ENCODE measurements at places on chromosomes 4 and X.

- peak; percentile 70 for DNase-seq
These were observed at the start of gene JADE3 for GRCh38 chrX:46912098-46912602. Gene JADE3, plus strand, starts transcription at chrX:46912421. Its CDS starts 72,474 bp downstream, at chrX:46984895.

DNA sequence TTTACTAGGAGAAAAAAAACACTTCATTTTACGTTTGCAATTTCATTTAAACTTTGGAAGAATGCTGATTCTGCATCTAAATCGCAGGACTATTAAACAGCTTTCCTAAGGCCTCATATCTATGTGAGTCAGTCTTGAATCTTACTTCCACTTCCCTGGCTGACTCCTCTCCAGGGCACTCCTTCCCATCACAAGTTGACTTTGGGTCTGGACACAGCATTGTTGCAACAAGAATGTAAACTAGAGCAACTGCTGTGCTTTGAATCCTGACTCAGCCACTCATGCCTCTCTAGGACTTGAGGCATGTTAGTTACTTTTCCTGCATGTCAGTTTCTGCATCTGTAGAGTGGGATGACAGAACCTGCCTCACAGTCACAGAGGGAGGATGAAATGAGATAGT is 413.8 kb downstream of the FAT4 start:
- peak; percentile 83 for DNase-seq

GRCh38 chr4:24809376-24809775 is 14.0 kb downstream of the SOD3 start:
- DNase-seq, result no peak

GRCh38 chrX:139639253-139639652 is 68.7 kb downstream of the MCF2 start:
- DNase-seq, result no peak

DNA sequence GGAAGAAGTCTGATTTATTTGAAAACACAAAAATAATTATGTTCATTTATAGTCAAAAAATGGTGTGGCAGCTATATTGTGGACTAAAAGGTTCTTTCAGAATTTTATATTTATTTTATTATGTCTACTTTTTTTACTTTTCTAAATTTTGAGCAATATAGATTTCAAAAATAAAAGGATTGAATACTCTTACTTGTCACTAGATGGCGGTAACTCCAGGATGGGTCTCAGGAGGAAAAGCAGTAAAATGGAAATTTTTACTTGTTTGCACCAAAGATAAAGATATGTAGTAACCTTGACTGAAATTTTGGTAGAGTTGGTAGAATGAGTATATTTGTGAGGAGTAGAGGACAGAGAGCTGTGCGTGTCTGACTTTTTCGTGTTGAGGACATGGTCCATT is 14.5 kb upstream of the DACH2 start:
- peak; percentile 14 for DNase-seq

DNA sequence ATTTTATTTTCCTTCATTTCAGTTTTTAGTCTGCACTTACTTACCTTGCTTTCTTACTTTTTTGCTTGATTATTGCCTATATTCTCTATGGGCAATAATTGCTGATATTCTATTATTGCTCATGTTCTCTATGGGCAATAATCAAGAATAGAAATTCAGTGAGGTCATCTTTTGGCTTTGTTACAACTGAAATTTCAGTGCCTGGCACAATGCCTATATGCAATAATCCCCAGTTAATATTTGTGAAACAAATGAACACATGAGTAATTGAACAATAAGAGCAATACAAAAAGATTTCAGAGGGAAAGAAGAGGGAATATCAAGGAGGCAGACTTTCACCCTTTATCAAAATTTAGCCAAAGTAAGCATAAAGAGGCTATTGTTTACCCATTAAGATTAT is 48.6 kb upstream of the ARSJ start:
- no peak for DNase-seq

GRCh38 chr4:148112231-148112982 is 329.8 kb downstream of the NR3C2 start:
- peak; percentile 36 for DNase-seq

DNA sequence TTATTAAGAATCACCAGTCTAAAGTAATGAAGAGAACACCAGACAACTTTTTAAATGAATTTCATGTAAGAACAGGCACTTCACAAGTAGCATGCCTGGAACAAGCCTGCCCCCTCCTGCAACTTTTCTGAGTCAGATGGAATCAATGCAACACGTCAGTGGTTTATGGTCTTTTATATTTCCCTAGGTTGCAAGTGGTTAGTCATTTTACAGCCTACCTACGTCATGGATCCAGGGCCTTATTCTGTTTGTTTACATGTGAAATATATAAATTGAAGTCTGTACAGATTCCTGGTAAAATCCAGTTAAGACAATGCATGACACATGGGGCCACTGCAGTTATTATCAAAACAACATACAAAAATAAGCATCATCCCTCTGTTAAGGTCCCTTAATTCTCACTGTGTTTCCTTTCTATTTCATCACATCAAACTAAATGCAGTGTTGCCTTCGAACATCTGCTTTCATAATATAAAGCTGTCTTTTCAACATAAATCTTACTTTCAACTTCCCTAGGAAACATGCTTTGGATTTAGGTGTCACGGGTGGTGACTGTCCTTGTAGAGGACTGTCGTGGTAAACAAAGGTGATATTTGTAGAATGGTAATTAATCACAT is 309.3 kb downstream of the FRMPD4 start:
- DNase-seq, result peak; percentile 67

GRCh38 chr4:187887906-187888305 is 107.7 kb upstream of the ZFP42 start:
- no peak for DNase-seq

GRCh38 chr4:96912716-96913115 is 1072.8 kb downstream of the PDHA2 start:
- no peak for DNase-seq

- no peak for DNase-seq
These were observed 177.3 kb downstream of the GRIA3 start for GRCh38 chrX:123361371-123361770.

GRCh38 chr4:74930162-74930561 is 2.8 kb upstream of the PARM1 start:
- DNase-seq, result no peak

DNA sequence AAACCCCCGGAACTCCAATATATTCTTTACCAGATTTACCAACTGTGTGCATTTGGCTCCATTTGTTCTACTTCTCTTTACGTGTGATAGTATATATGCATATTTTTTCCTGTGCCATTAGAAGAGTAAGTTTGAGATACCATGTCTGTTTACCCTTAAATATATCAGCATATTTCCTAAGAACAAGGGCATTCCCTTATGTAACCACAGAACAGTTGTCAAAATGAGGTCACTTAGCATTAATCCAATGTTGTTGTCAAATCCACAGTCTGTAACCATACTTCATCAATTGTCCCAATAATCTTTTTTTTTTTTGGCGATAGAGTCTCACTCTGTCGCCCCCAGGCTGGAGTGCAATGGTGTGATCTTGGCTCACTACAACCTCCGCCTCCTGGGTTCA is 55.2 kb downstream of the TBC1D14 start:
- no peak for DNase-seq

- no peak for DNase-seq
These were observed 136.0 kb downstream of the ADAMTS3 start for GRCh38 chr4:72432975-72433374.

DNA sequence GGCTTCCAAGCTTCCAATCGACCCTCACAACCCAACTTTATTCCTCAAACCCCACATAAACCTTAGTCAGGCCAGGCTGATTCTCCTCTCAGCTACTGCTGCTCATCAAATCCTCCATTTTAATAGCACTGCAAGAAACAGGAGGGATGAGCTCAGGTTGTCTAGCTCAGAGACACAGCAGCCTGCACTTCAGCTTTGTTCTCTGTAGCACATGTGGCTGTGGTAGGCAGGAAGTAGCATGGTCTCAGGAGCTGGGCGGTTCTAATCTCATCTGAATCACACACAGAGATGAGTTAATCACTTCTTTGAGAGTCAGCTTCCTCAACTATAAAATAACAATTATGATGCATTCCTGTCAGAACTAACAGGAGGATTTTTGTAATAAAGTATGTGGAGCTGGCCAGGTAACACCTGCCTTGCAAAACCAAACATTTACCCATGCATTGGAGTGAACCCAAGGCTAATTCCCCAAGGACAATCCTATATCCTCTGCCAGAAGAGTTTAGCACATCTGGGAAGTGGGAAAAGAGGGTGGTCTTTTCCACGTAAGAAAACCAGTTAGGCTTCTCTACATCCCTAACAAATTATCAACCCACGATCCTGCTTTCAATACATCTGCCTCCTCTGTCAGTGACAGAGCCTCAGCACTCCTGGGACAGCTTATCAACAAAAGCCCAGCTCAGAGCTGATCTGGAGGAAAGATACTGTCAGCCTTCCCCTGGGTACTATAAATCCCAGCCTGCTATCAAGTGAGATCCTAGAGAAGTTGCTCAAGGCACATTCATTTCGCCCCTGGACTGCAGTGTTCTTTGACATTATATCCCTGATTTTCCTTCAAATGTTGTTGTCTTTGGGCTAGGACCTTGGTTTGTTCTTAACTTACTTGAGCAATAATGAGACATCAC is 32.8 kb downstream of the ELOVL6 start:
- DNase-seq, result peak; percentile 69

DNA sequence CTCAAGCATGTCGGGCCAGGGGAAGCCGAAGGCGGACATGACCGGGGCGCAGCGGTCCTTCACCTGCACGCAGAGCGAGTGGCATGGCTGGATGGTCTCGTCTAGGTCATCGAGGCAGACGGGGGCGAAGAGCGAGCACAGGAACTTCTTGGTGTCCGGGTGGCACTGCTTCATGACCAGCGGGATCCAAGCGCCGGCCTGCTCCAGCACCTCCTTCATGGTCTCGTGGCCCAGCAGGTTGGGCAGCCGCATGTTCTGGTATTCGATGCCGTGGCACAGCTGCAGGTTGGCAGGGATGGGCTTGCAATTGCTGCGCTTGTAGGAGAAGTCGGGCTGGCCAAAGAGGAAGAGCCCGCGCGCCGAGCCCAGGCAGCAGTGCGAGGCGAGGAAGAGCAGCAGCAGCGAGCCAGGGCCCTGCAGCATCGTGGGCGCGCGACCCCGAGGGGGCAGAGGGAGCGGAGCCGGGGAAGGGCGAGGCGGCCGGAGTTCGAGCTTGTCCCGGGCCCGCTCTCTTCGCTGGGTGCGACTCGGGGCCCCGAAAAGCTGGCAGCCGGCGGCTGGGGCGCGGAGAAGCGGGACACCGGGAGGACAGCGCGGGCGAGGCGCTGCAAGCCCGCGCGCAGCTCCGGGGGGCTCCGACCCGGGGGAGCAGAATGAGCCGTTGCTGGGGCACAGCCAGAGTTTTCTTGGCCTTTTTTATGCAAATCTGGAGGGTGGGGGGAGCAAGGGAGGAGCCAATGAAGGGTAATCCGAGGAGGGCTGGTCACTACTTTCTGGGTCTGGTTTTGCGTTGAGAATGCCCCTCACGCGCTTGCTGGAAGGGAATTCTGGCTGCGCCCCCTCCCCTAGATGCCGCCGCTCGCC is at the start of gene SFRP2:
Gene SFRP2, minus strand, starts transcription at position 671 of the 864 bp plus-strand sequence. Its CDS starts 248 bp downstream, at position 423.
- DNase-seq, result no peak

DNA sequence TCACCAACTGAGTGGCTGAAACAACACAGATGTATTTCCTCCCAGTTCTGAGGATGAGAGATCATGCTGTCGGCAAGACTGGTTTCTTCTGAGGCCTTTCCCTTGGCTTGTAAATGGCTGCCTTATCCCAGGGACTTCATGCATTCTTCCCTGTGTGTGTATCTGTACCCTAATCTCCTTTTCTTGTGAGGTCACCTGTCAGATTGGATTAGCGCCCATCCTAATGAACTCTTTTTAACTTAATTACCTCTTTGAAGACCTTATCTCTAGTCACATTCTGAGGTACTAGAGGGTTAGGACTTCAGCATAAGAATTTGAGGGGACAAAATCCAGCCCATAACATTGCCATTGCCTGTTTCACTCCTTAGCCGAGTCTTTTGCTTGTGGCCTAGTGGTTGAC is 59.5 kb upstream of the TMEM150C start:
- no peak for DNase-seq

DNA sequence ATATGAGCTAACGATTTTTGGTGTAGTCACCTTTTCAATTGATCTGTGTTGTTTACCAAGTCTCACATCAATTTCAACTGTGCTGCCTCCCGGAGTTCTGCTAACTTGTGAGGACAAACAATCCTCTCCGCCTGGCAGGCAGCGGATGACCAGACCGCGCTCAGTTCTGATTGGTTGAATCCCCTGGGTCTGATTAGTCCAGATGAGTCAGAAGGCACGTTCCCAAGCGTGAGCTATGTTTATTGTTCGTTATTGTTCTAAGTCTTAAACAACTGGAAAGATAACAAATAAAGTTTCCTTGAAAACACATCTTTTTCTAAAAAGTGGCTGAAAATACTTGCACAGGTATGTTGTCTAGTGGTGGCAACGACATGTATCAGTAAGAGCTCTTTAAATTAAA is 37.9 kb upstream of the TRPC3 start:
- peak; percentile 9 for DNase-seq

DNA sequence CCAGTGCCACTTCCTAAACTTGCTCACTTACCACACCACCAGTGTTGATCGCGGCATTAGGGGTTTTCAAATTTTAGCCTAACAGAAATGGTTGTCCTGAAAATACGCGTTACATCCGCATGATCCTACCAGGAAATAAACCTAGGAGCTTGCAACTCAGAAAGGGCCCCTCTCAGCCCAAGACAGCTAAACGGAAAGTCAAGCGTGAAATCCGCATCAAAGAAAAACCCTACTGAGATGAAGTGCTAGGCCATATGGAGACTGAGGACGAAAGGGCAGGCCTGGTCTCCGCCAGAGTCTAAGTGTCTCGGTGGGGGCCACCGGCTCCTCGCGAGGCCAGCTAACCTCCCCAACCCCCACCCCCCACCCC is 626 bp downstream of the YTHDC1 start:
- DNase-seq, result peak; percentile 29

GRCh38 chr4:106329041-106329618 is 12.8 kb downstream of the AIMP1 start:
- DNase-seq, result peak; percentile 59

DNA sequence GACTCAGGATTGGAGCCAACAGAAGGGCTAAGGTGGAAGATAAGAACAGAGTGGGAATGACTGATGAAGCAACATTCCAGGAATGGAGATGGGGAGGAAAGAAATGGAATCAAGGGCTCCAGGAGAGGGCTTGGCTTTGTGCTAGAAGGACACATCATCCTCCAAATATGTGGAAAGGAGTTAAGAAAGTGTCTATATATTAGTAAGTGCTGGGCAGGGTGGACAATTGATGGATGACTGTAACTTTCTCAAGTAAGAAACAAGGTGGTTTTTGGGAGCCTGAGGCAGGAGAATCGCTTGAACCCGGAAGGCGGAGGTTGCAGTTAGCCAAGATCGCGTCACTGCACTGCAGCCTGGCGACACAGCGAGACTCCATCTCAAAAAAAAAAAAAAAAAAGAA is 71.6 kb upstream of the NFKB1 start:
- DNase-seq, result peak; percentile 55

GRCh38 chrX:45632506-45632905 is 431.8 kb upstream of the DIPK2B start:
- no peak for DNase-seq
